ENCODE measurements at places on chromosomes 1 and 21.
A peak's percentile ranks its signal among the peaks of the same experiment; 100 is the strongest.

GRCh38 chr1:56045477-56045876, 533.9 kb downstream of the PLPP3 start:
- DNase-seq: no peak

DNA sequence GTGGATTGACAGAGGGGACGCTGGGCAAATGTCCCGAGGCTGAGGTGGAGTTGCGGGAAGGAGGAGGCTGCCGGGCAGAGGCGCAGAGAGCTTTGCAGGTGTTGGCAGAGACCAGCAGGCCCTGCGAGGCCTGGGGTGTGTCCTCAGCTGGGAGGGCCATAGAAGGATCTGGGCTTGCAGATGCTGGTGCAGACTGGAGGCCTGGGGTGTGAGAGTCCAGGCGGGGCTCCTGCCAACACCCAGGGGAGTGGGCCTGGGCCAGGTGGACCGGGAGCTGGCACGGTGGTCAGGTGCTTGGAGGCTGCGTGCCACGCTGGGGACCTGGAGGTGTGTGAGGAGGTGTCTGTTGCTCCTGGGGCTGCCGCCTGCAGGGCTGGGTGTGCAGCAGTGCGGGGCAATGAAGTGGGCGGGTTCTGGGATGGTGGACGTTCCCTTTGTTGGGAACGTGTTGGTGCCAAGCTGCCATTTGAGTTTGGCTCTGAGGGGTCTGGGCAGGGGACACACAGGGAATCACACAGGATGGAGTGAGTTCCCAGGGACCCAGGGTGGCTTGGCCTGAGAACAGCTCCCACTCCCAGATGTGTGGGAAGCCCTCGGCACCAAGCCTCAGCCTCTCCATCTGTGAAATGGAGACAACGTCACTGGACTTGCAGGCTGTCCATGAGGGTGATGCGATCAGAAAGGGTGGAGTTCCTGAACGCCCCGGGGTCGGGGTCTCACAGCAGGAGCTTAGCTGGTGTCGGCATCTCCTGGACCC, 39.9 kb upstream of the POFUT2 start:
- no peak for DNase-seq

DNA sequence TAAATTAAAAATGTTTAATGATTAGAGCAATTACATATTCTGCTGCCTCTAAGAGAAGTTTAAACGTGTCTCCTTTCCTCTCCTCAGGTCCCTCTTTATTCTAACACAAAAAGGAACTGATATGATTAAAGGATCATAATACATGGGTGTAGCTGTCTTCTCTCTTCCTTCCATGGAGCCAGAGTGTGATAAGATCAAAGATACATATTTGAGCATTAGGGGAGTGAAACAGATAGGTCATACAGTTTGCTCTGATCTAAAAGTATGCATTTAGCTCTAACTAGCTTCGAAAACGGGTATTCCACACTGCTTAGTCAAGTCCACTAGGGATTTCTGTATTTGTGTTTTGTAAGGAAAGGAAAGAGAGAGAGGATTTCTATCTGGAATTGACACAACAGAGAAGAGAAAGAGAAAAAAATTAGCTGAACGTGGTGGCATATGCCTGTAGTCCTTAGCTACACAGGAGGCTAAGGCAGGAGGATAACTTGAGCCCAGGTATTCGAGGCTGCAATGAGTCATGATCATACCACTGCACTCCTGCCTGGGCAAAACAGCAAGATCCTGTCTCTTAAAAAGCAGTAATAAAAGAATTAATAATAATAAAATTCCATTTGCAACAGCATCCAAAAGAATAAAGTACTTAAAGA, 63.1 kb downstream of the CDC42BPA start:
- no peak for DNase-seq

GRCh38 chr1:87523466-87523865, 194.8 kb downstream of the LMO4 start:
- DNase-seq: no peak

GRCh38 chr1:16050328-16050727, 6.7 kb downstream of the CLCNKB start:
- DNase-seq: no peak

GRCh38 chr1:7680955-7681268, 90.2 kb upstream of the VAMP3 start:
- DNase-seq: no peak

- no peak for DNase-seq
Observed at GRCh38 chr1:180498594-180498993, 3.8 kb downstream of the ACBD6 start.

DNA sequence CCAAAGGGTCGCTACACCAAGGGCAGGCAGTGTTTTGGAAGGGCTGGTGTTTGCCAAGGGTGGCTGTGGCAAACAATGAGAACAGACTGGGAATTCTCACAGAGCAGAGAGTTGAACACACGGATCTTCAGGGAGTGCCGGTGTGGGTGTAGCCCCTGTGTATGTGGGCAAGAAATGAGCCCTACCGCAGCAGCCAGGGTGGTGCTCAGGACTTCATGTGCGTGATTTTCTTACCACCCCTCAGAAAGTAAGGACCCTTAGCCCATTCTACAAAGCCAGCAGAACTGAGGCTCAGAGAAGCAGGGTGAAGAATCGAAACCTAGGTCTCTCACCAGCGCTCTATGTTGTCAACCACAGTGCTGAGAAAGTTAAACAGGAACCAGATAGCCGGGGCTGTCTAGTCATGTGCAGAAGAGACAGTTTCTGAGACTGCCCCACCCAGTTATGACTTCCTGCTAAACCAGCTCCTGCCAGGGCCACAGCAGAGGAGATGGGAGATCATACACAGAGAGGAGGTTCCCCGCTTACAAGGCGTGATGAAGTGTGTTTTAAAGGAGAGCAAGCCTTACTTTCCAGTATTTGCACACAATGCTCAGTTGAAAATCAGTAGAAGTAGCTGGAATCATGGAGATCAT, 21.9 kb upstream of the MORC3 start:
- peak; percentile 73 for DNase-seq

- DNase-seq: no peak
Observed at GRCh38 chr1:245409341-245410195, 254.8 kb downstream of the KIF26B start.

DNA sequence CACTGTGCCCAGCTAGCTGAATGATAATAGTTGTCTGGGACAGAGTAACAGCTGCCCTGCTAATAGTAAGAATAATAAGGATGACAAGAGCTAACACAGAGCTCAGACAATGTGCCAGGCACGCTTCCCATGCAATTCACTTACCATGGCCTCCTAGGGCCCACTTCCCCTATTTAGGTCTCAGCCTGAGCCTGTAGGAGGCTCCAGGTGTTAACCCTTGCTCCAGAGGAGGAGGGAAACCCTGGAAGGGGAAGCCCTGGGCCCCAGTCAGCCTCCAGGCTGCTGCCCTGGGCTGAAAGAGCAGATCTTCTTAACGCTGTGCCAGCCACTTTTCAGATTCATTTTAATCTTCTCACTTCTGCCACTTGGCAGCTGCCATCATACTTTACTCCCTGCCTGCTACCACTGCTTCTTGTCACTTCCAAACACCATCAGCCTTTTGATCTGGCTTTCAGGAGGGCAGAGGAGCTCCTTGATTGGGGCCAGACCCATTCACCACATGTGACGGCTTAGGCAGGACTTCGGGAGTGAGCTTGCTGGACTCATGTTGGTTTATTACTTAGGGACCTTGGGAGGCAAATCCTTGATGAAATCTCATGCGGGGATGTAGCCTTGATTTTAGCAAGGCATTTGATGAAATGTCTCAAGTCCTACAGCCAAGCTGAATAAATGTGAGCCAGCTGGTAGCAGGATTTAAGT, 66.7 kb upstream of the PARP1 start:
- no peak for DNase-seq

DNA sequence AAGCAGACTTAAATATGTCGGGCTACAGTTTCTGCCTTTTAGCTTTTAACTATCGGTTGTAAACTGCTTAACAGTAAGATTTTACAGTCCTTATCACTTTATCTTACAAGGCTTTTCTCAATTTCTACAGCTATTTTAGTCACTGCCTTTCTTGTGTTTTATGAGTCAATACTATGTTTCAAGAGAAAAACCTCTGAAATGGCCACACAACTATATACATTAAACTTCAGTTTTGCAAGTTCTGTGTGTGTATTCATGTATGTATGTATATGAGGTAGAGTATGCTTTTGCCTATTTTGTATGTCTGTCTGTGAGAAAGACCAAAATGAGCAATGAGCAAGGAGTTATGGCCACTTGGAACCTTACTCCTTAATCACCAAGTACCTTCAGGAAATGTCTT, 169.8 kb downstream of the SYT2 start:
- no peak for DNase-seq

- DNase-seq: no peak
Observed at GRCh38 chr1:247118946-247119446, 14.8 kb upstream of the ZNF669 start.

DNA sequence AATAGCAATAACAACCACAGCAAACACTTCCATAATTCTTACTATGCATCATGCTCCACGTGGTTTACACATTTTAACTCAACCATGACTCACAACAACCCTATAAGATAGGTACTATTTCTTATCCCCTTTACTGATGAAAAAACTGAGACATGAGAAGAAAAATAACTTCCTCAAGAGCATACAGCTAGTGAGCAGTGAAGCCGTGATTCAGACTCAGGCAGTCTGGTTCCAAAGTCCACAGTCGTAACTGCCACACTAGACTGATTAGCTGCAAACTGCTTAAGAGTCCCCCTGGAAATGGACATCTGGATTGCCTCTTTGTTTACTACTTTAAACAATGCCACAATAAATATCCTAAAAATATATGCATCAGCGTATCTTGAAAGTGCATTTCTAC, 55.7 kb downstream of the PLD5 start:
- DNase-seq: peak; percentile 64

DNA sequence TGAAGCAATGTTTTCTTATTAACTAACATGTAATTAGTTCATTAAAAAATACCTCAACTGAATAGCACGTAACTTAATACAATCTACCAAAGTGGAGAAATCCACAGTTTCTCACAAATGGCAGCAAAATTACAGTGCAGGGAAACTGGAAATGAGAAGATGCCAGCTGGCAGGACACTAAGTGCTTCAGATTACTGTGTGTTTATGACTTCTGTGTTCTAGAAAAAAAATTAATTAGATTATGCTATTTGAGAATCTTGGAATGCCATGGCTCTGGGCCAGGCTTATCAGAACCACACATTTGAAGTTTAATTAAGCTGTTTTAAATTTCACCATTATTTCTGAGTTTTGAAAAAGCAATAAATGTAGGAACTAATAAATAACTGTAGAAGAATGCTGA, 357.6 kb downstream of the TGFB2 start:
- no peak for DNase-seq

GRCh38 chr1:29546496-29546895, 310.2 kb downstream of the PTPRU start:
- no peak for DNase-seq

- DNase-seq: no peak
Observed at GRCh38 chr1:237166086-237166485, 124.1 kb downstream of the RYR2 start.

DNA sequence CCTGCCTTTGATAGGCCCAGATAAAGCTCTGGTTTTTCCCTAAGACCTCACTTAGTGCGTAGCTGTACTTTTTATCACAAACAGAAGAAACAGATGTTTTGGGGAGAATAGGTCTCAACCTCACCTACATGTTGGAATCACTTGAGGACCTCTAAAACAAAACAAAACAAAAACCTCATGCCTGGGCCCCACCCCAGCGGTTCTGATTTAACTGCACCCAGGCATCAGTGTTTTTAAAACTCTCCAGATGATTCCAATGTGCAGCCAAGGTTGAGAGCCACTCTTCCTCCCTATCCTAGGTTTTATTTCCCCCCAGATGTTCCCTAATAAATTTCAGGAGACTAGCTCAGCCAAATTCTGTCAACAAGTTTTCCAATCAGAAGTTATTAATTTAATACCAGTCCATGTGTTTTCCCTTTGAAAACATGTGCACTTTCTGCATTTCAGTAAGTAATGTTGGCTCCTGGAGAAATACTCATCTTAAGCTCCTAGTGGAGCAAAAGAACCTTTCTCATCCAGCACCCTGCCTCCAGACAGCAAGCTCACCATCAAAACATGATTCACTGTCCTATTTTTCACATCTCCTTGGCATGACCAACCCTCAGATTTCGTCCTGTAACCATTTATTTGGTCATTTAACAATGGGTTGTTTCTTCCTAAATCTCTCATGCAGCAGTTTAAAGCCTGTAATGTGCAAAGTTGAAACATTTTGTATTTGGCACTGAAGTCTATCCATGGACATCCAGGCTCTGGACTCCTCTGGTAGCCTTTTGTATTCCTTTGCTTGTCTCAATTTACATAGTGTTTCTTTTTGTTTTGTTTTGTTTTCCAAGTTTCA, 27.5 kb downstream of the LRRC8C start:
- no peak for DNase-seq

DNA sequence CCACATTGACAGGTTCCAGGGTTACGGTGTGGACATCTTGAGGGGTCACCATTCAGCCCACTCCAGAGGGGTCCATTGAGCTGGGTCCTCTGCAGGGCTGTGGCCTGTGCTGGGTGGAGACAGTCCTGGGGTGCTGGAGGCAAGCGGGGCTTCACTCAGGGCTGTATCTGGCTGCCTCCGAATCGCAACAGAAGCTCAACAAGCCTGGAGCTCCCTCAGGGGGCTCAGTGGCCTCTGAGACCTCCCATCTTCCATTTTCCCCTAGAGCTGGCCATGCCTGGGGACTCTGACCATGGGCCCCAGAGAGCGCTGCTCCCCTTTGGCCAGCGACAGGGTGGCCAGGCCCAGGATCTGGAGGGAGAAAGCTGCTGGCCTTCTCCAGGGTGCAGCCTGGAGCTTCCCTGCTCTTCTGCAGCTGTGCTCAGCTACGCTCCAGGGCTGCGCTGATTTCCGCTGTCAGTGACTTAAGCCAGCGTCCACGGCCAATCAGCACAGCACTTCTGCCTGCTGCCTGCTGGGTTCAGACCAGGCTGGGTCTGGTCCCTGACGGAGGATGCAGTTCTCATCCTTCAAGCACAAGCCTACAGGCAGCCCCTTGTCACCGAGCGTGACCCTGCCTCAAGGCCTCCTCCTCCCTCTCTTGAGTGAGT, 45.0 kb upstream of the ADARB1 start:
- DNase-seq: peak; percentile 20

- no peak for DNase-seq
Observed at GRCh38 chr1:212595787-212596714, 12.5 kb upstream of the ATF3 start.

DNA sequence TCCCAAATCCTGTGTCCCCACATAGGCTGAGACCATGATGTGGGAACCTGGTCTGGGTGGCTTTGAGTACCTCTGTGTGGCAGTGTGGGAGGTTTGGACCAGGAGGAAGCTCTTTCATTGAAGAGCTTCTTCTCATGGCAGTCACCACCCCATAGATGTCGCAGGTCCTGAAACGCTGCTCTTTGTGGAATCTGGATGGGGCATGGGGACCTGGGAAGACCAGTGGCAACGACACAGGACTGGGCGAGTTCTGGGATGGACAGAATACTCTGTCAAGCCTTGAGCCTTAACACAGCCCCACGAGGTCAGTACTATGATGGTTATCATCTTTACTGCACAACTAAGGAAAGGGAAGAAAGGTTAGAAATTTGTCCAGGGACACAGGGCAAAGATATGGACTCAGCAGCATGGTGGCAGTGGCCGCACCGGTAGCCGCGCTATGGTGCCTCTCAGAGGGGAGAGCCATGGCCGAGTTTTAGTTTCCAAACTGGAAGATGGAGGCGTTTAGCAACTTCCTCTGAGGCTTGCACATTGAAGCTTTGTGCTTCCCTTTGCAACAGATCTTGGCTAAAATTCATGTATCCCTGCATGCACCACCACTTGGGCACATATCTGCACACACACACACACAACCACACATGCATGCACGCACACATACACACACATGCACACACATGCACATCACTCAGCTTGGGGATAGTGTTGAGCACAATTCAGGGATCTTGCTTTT, 117.7 kb upstream of the C1orf174 start:
- no peak for DNase-seq
